ENCODE measurements at places on chromosomes 6 and 20.
A peak's percentile ranks its signal among the peaks of the same experiment; 100 is the strongest.

- no peak for DNase-seq
Measured at GRCh38 chr6:115203381-115203780, 857.3 kb downstream of the FRK start.

GRCh38 chr6:43091436-43091991 is 15.4 kb downstream of the PTK7 start:
- no peak for DNase-seq

DNA sequence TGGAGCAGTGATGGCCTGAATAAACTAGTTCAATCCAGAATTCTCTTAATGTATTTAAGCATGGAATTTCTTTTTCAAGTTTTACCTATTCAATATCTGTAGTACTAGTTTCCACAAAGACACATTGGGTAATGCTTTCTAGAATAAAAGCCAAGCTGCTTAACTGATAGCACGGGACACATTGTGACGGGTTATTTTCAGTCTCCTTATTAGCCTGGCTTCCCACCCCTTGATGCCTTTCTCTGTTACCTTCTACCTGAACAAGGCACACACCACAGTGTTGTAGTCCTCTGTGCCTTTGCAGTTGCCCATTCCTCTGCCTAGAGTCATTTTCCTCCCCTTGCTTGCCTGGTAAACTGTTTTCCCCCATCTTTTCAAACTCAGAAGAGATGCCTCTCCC is 139.1 kb downstream of the HDGFL1 start:
- no peak for DNase-seq

DNA sequence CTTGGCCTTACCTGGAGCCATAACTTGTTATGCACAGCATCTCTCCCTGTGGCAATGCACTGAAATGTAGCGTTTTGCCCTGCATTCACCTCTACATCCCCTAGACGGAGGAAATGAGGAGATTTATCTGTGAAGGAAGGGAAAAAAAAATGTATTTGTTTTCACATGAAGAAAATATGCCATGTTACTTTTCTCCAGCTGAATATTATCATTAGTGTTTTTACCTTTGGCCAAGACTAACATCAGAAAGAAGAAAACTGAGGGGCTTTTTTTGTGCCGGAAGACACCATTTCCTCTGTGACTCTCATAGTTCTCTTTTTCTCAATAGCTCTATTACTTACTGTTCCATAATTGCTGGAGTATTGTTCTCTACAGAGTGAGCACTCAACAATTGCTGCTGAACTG is 280.4 kb downstream of the PTPRK start:
- DNase-seq, result no peak

DNA sequence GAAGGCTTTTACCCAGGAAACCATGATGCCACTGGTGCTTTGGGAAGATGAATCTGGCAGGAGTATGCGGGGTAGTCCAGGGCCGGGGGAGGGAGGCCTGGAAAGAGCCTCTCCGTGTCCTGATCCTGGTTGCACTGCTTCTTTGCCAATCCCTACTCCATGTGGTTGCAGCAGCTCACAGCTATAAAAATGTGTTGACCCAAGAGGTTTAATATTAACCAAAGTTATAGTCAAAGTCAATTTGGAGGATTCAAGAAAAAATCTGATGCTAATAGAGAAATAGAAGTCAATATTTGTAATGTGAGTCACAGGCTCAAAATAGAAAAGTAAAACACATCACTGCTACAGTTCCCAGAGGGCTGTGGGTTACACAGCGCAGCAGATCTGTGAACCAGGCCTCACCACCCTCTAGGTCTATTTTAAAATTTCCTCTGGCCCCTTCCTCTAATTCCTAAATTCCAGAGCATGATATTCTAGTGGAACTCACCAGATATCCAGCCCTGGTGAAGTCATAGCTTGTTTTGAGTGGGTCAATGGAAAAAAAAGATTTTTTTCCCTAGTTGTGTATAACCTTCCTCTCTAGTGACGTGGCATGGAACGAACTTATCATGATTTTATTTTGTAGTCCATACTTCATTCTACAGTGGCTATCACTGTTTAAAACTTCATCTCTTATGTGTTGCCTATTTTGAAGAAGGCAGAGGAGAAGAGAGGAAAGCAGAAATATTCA is 63.2 kb upstream of the BMP2 start:
- DNase-seq, result no peak

GRCh38 chr20:12413116-12413515 is 495.4 kb downstream of the BTBD3 start:
- DNase-seq, result no peak

DNA sequence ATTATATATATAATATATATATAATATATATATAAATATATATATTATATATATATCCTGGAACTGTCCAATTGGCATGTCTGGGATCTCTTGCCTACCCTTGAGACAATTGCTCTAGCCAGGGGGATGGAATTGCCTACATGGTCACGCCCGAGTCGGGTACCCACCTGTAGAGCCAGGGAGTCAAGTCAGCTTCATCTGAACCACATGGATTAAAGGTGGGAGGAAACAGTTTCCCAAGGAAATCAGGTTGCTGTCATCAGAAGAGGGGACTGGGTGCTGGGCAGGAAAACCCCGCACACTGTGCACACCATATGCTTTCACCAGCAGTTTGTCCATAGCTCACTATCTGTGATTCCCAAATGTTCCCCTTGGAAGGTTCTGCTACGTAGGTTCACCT is 252.5 kb upstream of the NOX3 start:
- DNase-seq, result no peak

DNA sequence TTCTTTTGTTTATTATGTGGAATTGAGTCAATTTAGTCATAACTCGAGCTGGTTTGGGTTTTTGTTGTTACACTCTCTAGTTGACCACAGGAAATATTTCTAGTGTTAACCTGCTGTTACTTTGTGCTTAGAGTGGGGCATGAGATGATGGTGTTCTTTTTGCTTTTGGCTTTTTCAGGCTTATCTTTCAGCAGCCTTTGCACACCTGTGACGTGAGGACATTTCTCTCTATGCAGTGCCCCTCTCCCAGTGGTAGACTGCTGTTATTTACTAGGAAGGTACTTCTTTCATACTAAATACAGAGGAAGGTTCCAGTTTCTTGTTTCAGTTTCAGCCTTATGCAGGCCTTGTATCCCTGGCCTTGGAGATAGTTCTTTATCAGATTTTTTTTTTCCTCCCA is 766.8 kb upstream of the MAN1A1 start:
- no peak for DNase-seq

GRCh38 chr6:134352786-134353480 is 35.0 kb upstream of the SGK1 start:
- no peak for DNase-seq

DNA sequence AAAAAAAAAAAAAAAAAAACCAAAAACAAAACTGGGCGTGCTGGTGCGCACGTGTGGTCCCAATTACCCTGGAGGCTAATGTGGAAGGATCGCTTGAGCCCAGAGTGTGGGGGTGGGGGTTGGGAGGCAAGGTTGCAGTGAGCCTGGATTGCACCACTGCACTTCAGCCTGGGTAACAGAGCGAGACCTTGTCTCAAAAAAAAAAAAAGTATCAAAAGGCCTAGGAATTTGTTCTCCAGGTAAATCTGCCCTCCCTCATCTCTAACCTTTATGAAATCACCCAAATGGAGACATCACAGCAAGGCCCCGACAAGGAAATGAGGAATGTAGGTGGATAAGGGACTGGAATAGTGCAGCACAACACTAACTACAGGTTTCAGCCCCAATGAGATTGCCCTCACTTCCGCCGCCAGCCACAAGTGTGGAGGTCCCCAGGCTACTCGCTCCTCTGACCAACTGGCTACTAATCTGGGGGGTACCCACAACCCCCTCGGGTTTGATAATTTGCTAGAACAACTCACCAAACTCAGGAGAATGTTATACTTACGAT is 36.8 kb upstream of the DDR1 start:
- DNase-seq, result no peak

GRCh38 chr6:97594844-97595243 is 311.8 kb upstream of the MMS22L start:
- DNase-seq, result no peak

DNA sequence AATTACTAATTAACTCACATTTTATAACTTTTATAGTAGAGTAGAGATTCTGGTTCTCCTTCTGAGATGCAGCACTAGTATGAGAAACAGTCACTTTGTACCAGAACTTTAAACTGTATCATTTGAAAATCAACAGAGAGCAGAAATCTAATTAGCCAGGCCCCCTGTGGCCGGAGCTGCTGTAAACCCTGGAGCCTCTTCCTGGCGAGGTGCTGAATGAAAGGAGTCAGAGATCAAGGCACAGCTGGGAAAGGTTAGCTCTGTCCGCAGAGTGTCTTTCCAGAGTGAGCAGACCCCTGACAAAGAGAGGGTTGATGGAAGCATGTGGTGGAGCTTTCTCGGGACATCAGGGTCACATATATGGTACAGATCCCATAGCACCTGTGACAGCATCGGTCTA is 703.8 kb downstream of the RFPL4B start:
- DNase-seq, result no peak

DNA sequence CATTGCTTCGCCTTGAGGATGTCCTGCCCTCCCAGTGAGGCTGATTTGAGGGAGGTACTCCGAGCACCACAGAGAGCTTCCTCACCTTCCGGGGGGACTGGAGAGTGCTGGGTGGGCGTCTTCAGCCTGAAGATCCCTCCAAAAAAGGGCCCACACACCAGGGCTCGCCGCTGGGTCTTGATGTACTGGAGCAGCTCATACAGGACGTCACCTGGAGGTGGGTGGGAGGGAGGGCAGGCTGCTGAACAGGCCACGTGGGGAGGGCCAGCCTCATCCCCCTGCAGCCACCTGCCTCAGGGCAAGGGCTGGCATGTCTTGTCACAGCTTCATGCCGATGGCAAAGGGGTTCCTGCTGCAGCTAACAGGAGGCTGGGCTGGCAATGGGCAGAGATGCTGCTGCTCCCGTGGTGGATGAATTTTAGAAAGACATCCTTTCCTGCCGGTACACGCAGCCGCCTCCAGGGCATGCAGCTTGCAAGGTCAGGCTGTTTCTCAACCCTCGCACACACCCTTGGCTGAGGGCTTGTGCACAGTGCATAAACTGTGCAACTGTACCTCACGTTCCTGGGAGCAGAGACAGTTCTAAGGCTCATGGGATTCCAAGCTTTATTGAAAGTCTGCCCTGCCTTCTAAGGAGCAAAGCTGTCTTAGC is 14.0 kb downstream of the ETV7 start:
- DNase-seq, result no peak

DNA sequence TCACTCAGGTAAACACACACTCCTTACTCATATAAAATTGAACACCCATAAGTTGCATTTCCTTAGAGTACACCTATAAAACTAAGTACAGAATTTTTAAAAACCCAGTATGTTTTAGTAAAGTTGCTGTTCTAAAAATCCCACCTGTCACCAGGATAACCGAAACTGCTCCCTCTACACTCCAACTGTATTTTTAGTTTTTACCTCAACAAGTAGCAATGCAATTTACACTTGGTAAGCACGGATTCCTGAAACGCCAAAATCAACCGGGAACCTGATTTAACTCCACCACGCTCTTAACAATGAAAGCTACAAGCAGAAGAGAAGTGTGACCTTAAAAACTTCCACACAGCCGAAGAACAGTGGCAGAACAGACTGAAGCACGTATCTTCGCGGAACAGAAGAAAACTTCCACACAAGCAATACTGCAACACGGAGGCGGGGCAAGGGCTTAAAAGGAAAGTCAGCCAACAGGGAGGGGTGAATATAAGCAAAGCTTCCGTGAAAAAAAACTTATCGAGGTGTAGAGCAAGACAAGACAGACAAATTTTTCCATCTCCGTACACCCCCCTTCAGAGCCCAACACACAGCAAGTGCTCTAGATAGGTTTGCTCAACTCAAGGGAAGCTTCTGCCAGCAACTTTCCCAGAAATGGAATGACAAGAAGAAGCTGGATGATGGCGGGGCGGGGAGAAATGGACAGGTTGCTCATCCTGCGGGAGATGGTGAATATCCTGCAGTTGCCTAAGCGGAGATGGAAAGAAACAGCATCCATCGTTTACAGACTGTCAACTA is 1.4 kb downstream of the STAU1 start:
- peak; percentile 81 for DNase-seq

GRCh38 chr6:149840345-149841075 is 23.6 kb downstream of the LRP11 start:
- DNase-seq, result peak; percentile 40

- no peak for DNase-seq
Measured at GRCh38 chr6:144177726-144178125, 27.4 kb downstream of the STX11 start.

GRCh38 chr20:2652724-2653555 is 508 bp downstream of the NOP56 start:
- DNase-seq, result peak; percentile 23

- no peak for DNase-seq
Measured at GRCh38 chr6:87826424-87826823, 124.4 kb upstream of the AKIRIN2 start.

DNA sequence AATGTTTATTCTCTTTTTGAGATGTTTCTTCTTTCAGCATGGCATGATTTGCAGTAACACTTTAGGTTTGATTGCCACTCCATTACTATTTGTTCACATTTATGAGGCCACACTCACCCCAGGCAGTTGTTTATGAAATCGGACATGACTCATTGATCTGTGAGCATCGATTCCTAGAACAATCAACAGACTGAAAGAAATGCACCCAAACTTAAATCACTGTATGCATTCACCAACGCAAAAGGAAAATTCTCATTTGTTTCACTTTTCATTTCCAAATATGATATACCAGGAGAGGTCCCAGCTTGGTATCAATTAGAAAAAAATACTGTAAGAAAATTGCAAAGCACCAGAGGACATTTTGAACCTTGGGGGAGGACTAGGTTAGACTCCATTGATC is 5.4 kb upstream of the GJA10 start:
- no peak for DNase-seq

DNA sequence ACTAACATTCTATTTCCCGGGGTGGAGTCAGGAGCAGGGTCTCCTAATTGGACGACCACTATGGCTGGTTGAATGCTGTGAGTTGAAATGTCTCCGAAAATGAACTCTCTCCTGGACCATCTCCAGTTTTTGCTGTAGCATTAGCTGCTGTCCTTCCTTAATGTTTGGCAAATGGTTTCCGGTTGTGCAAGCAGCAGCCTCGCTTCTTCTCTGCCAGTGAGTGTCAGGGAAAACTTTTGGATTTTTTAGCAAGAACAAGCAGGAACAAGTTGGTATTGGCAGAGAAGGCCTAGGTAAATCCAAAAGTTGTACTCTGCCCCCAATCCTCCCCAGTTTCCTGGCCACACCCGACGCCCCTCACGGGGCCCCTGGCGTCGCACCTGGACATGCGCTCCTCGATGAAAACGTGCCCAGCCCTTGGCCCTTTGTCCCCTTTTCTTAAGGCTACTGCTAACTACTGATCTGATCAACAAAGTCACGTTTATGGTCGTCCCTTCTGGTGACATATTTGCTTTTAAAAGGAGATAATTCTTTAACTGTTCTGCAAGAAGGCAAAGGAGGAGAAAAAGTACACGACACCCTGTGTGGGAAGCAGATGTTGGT is 103.2 kb downstream of the ARMC2 start:
- DNase-seq, result no peak
